ENCODE measurements at places on chromosomes 13 and 19.

- peak; percentile 42 for DNase-seq
Measured at GRCh38 chr19:41998246-41999020, 4.4 kb upstream of the ATP1A3 start.

GRCh38 chr13:46633416-46633815, 80.4 kb downstream of the LRCH1 start:
- DNase-seq, result peak; percentile 91

- DNase-seq, result peak; percentile 85
Measured at GRCh38 chr19:6086068-6086788, 24.1 kb downstream of the RFX2 start.

- DNase-seq, result no peak
Measured at GRCh38 chr19:35205733-35206323, 22.7 kb downstream of the FAM187B start.

GRCh38 chr19:35109395-35110112, 6.1 kb upstream of the FXYD3 start:
- no peak for DNase-seq

- no peak for DNase-seq
Measured at GRCh38 chr13:26011996-26012821, 39.6 kb downstream of the SHISA2 start.

DNA sequence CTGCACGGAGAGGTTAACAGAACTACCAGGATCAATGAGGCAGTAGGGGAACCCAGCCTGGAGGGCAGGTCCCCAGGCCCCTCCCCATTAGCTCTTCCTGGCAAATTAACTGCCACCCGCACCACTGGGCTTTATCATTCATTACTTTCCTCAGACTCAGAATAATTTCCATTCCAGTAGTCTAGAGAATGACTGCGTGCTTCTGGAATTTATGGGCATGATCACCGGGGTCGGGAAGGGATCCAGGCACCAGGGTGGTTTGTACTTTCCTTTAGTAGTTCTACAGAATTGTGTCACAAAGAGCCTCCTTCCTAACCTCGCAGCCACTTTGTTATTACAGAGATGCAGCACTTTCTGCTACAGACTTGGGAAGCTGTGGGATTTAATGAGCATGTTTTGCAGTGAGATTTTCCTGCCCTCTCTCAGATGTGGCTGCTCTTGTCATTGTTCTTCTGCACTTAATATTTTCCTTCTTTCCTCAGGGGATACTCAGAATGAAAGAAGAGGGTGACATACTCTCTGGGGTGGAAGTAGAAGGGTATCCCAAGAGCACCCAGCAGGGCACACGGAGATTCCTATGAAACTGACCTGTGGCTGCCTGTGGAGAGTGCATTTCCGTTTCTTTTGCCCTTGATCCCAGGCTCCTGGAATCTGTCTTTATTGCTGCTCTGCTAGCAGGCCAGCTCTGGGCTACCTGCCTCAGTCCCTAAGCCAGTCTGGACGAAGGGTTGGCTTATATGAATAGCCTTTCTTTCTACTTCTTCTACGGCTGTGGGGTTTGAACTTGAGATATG, 285.0 kb upstream of the SLC10A2 start:
- DNase-seq, result no peak

DNA sequence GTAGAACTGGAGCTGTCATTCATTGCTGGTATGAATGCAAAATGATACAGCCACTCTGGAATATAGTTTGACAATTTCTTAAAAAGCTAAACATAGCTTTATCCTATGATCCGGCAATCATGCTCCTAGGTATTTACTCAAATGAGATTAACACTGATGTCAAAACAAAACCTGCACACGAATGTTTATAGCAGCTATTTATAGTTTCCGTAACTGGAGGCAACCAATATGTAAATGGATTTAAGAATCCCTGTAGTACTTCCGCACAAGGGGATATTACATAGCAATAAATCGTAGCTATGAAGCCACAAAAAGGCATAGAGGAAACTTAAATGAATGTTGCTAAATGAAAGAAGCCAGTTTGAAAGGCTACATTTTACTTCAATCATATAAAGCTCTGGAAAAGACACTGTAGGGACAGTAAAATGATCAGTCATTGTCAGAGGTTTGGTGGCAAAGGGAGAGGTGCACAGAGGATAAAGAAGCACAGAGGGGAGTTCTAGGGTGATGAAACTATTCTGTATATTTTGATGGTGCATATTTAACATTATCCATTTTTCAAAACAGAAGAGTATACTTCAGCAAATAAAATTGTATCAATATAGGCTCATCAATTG, 1893.0 kb upstream of the PCDH20 start:
- no peak for DNase-seq

- DNase-seq, result no peak
Measured at GRCh38 chr19:12804051-12804450, 2.2 kb downstream of the THSD8 start.

GRCh38 chr19:15304140-15304705, 28.1 kb downstream of the BRD4 start:
- peak; percentile 47 for DNase-seq

- DNase-seq, result no peak
Measured at GRCh38 chr13:103898481-103898880, 832.3 kb upstream of the SLC10A2 start.

- DNase-seq, result no peak
Measured at GRCh38 chr13:51283371-51283770, 56.1 kb upstream of the SERPINE3 start.

- no peak for DNase-seq
Measured at GRCh38 chr19:45960595-45961235, 12.9 kb downstream of the NOVA2 start.

DNA sequence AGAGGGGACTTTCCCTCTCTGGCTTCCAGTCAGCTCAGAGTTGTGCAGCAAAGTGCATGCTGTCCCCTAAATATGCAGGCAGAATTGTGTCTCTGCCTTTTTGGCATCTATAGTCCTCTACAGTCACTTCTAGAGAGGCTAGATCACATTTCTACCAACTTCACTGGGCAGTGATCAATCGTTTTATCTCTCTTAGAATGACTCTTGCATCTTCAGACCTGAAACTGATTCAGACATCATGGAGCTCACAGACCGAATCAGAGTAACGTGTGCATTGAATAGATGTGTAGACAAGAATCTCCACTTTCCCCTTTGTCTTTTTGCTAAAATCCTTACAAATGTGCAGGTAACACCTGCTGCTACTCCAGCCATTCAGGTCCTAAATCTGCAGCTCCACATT, 6.2 kb downstream of the ZNF253 start:
- DNase-seq, result no peak

DNA sequence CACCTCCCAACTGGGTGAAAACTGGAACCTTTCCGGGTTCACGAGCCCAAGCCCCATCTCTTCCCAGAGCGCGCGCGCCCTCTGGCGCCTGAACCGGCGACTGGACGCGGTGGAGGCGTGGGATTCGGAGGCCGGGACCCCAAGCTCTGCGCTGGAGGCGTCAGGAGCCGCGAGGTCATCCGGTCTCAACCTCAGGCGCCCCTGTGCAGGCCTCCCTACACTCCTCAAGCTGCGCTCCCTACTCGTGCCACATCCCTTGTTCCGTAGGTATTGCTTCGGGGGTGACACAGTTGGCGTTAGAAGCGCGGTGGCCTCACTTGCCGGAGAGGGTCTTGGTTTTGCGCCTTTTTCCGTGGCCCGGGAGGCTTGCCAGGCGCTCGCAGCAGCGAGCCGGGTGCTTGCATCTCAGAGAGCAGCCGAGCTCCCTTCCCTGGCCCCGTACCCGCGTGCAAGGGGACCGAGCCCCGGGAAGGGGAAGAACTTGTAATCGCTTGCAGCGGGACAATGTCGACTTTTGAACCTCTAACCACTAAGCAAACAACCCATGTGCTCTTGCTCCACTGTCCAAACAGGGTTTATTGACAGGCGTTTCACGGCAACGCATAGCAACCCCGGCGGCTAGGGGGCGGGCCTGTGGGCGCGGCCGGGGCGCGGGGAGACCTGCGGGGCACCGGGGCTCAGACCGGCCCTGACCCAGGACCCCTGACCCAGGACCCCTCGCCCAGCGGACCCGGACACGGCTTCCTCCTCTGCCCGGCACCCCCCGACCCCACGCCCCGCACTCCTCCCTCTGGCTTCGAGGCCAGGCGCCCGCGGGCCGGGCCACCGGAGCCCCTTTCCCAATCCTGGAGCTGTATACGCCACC, 8.5 kb downstream of the CDX2 start:
- DNase-seq, result peak; percentile 12

- peak; percentile 49 for DNase-seq
Measured at GRCh38 chr19:16274447-16274846, 50.2 kb upstream of the KLF2 start.

- peak; percentile 68 for DNase-seq
Measured at GRCh38 chr19:17260842-17261325, 3.7 kb downstream of the USHBP1 start.

GRCh38 chr13:99847318-99847750, 124.2 kb downstream of the ZIC5 start:
- no peak for DNase-seq

- peak; percentile 71 for DNase-seq
Measured at GRCh38 chr19:31316201-31316951, 32.9 kb downstream of the TSHZ3 start.

DNA sequence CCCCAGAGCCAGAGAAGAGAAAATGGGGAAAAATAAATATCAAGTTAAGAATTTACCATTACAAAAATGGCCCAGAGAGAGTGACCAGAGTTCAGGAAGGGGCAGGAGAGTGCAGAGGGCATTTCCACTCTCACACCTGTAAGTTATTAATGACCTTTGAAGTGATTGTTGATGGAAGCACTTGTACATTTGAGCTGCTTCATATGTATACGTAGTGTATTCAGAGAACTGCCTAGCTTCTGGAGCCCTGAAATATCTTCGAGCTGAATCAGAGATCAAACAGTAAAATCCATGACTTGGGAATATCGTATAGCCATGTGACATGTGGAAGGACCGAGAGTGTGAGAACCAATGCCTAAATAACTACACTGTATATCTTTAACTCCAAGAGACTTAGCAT, 49.2 kb upstream of the PCCA start:
- no peak for DNase-seq

DNA sequence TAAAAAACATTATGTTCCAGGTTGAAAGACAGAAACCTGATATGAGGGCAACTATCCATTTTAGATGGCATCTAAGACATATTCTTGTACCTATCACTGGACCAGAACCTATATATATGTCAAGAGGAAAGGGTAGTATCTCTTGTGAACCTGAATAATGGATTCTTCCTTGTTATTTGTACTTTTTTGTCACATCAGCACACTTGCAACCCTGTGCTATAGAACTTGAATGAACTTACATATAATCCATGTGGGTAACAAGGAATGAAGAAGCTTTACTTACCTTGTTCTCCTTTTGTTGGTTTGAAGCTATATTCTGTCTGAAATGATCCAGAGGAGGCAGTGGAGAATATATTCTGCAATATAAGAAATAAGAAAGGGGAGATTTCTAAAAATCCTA, 483.7 kb upstream of the ATXN8OS start:
- no peak for DNase-seq

GRCh38 chr13:30292325-30292724, 15.0 kb downstream of the KATNAL1 start:
- no peak for DNase-seq

DNA sequence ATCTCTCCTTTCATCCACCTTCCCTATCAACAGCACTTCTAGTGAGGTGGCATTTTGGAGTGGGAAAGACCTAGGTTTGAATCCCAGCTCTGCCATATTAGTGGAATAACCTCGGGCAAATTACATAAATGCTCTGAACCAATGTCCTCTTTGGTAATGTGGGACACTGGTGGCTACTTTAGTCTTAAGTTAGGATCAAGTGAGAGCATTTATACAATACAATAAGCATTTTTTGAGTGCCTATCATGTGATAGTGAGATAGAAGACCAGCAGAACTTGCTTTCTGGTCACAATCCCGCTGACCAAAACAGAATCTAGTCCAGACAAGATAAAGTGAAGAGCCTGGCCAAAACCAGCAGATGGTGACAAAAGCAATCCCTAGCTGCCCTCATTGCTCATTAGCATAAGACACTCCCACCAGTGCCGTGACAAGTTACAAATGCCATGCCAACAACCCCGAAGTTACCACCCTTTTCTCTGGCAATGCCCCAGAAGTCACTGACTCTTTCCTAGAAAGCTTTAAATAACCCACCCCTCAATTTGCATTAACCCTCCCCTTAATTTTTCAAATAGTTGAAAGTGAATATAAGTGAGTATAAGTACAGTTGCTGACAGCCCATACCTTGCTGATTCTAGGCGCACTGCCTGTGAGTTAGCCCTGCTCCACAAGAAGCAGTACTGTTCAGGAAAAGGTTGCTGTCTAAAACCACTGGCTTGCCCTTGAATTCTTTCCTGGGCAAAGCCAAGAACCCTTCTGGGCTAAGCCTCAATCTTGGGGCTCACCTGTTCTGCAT, 28.9 kb upstream of the KPNA3 start:
- DNase-seq, result peak; percentile 4

DNA sequence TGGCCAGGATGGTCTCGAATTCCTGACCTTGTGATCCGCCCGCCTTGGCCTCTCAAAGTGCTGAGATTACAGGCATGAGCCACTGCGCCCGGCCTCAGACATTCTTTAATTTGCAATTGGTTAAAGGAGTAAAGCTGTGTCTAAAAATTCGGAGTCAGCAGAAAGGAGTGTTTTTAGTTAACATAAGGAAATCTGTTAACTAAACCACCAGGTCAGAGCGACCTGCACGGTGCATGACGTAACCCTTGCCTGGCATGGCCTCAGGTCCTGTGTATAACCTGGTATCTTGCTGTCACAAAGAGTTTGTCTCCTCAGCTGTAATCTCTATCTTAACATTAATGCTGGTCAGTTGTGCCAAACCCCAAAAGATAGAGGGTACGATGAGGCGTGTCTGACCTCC, 9.5 kb upstream of the KLK12 start:
- no peak for DNase-seq

DNA sequence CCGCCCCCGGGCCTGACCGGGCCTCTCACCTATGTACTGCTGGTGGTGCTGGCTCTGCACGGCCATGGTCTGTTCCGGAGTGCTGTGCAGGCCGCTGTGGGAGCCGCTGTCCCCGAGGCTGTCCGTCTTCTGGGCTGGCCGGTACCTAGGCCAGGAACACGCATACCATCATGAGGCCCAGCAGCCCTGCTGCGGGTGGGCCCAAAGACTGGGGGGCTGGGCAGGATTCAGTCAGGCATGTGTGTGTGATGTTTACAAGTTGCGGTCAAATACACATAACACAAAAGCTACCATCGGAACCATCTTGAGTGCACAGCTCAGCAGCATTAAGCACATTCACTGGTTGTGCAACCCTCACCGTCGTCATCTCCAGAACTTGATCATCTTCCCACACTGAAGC, 32.2 kb upstream of the RANBP3 start:
- no peak for DNase-seq

DNA sequence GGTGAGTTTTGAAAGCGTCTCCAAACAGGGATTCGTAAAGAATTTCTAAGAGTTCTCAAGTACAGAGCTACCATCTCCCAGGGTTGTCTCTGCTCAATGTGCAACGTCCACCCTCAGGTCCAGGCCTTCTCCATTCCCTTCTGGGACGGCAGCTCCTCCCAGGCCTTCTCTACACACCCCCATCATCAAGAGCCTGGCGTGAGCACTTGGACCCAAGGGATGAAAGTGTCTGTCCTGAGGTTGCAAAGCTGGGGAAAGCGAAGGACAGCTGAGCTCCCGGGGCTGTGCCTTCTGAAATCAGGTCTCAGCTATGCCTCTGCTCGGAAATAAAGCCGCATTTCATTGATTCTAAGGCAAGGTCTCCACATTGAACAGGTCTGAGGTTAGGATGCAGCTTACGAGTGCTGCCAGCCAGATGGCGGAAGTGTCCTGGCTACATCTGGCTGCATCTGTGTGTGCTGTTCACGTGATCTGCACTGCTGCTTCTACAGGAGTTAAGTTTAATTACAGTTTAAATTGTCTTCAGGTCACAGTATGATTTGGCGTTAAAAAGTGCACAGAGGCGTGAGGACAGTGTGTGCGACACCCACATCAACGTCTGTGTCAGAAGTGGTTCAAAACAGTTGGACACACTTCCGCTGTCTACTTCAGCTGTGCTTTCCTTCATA, 27.0 kb upstream of the MIER2 start:
- DNase-seq, result peak; percentile 35

All from AG10803 (cell line).